ENCODE measurements at places on chromosomes 6 and 20. TPM values are rescaled to one million over a fixed set of nuclear protein-coding genes. Genes with fewer than 3 reads are reported as not detected.

DNA sequence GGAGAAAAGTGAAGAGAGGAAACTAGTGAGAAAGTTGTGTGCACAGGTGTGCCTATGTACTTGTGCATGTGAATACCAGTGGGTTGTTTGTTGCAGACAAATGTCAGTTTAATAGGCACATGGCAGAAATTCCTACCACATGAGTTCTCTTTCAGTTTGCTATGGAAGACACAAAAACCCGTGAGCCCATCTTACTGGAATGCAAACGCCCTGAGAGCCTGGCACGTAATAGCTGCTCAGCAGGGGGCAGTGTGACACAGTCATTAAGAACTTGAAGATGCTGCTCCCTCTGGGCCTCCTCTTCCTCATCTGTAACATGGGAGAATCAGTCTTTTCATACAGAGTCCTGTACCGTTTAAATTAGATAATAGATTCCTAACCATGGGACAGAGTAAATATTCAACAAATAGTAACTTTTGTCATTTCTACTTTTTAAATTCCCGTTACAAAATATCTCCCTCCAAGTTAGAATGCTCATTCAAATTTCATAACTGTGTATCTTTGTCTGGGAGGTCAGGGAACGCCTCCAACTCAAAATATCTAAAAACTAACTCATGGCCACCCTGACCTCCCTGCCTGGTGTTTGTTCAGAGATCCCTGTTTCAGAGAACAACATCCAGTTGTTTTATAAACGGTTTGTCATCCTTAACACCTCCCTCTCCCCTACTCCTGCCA, 802.9 kb downstream of the MAFB start:
- DNase-seq = peak; percentile 85

- no peak for DNase-seq
These were observed 275.0 kb upstream of the PREP start for GRCh38 chr6:105677671-105678475.

GRCh38 chr6:73832313-73832712, 136.3 kb downstream of the CD109 start:
- DNase-seq = no peak

Gene MUCL3
- not detected for total RNA-seq

DNA sequence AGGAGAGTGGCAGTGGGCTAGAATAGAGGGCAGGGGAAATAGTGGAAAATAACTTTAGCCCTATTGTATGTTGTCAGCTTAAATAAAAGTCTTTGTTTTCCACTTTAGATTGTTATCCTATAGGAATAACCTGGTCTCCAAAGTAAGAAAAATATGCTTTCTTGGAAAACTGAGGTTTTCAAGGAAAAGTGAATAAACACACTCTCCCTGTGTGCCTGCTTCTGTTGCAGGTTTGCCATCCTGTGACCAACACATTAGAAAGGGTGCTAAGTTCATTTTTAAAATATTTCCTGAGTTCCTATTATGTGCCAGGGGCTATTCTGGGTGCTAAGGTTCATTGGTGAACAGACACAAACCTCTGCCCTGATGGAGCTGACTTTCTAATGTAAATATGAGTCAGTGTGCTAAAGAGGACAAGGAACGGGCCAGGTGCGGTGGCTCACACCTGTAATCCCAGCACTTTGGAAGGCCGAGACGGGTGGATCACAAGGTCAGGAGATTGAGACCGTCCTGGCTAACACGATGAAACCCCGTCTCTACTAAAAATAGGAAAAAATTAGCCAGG, 23.5 kb downstream of the BICRAL start:
- no peak for DNase-seq

- DNase-seq = no peak
These were observed 5.3 kb upstream of the SCUBE3 start for GRCh38 chr6:35208419-35208818.

- no peak for DNase-seq
These were observed 9.0 kb downstream of the SFT2D1 start for GRCh38 chr6:166333172-166333995.

Gene SRC
- 7.3 TPM for total RNA-seq

- no peak for DNase-seq
These were observed 2.2 kb upstream of the TAP2 start for GRCh38 chr6:32840604-32841246.

Gene GSTA4
- 25.3 TPM for total RNA-seq

- DNase-seq = no peak
These were observed 859 bp upstream of the KIF25 start for GRCh38 chr6:167996424-167997199.

GRCh38 chr6:158706369-158706982, 56.6 kb downstream of the SYTL3 start:
- peak; percentile 76 for DNase-seq

Gene MOXD1
- 17.2 TPM for total RNA-seq

Gene CNR1
- 1.7 TPM for total RNA-seq

DNA sequence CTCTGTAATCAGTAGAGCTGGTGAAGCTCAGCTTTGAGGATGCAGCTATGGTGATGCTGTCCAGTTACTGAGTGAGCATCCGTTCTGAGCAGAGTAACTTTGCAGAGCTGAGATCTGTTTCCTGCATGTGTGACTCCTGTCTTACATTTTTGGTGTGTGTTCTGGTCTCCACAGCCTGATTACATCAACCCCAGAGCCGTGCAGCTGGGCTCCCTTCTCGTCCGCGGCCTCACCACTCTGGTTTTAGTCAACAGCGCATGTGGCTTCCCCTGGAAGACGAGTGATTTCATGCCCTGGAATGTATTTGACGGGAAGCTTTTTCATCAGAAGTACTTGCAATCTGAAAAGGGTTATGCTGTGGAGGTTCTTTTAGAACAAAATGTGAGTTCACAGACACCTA, 81.6 kb downstream of the FAM120B start:
- DNase-seq = no peak

DNA sequence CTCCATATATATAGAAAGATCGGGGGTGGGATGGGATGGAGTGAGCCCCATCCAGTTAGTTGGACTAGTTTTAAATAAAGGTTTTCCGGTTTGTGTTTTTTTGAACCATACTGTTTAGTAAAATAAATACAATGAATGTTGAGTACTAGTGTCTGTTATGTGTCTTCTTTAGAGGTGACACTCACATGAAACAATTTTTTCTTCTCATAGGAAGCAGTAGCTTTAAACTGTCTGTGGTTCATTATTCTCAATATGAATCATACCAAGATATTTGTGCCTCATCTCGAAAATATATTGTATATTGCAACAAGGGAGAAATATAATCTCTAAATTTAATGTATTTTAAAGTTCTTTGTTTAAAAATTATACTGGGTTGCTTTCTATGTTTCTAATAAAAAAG, 33.4 kb downstream of the HSF2 start:
- no peak for DNase-seq

Gene TULP1
- total RNA-seq = not detected

DNA sequence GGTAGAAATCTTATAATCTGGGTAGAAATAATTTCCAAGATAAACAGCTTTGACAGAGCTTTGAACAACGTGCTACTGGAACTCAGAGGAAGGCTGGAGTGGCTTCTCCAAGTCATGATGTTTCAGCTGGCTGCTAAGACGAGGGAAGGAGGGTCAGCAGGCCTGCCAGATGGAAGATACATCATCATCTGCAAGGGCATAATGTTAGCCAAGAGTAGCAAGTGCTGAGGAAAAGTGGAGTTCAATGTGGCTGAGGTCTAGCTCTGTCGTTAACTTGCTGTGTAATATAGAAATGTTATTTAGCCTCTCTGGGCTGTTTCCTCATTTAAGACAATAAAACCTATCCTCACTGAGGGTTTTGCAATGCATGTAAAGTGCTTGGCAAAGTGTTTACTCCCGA, 35.1 kb downstream of the RGS17 start:
- no peak for DNase-seq

Gene GTSF1L
- total RNA-seq = not detected

DNA sequence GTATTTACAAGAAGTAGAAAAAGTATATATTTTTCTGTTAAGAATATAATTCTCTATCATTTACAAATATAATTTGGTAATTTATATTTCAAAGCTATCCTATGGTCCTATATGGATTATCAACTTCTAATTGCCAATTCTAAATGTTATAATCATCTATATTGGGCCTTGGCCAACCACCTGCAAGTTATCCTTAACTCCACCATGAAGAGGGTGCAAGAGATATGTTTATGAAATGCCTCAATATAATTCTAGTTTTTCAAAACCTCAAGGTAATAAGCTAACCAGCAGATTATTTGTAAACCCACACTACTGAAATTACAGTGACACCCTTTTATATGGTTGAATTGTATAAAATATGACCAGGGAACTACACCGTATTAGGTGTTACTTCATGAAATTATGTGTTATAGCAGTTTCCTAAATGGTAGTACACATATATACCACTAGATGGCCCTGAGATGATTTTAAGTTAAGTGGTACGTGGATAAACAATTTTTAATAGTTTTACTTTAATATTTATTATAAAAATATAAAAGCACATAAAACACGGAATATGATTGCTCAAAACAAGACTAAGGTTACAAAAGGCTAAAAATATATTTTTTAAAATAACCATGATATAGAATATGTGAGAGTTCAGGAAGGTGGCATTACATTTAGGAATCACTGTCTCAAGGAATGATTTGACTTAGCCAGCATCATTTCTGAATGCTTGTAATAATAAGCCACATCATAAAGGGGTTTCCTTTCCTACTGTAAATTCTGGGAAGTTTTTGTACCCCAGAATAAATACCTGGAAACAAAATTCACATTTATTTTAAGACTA, 9.8 kb upstream of the PNISR start:
- DNase-seq = peak; percentile 35

Gene LY6G6C
- not detected for total RNA-seq

Measured in SK-MEL-5 (cell line).